OCI-M1 (cell line): ENCODE measurements at places on chromosomes 1 and 21.

- DNase-seq = no peak
These were observed 17.5 kb upstream of the COL18A1 start for GRCh38 chr21:45387506-45387905.

DNA sequence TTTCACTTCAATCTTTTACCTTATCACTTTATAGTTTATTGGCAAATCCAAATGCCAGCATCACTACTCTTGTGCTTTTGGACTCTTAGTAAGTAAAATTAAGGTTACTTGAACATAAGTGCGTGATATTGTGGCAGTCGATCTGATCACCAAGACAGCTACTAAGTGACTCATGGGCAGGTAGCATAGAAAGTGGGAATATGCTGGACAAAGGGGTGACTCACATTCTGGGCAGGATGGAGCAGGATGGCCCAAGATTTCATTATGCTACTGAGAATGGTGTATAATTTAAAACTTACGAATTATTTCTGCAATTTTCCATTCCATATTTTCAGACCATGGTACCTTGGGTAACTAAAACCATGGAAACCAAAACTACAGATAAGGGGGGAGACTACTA, 120.2 kb downstream of the ROR1 start:
- no peak for DNase-seq

- DNase-seq = peak; percentile 9
These were observed 125.4 kb downstream of the TBX15 start for GRCh38 chr1:118862755-118863154.

GRCh38 chr1:85495556-85495955, 30.6 kb upstream of the DDAH1 start:
- no peak for DNase-seq
